CD14-positive monocyte (primary cell): ENCODE measurements at places on chromosomes 16 and 17.
A peak's percentile ranks its signal among the peaks of the same experiment; 100 is the strongest.

DNA sequence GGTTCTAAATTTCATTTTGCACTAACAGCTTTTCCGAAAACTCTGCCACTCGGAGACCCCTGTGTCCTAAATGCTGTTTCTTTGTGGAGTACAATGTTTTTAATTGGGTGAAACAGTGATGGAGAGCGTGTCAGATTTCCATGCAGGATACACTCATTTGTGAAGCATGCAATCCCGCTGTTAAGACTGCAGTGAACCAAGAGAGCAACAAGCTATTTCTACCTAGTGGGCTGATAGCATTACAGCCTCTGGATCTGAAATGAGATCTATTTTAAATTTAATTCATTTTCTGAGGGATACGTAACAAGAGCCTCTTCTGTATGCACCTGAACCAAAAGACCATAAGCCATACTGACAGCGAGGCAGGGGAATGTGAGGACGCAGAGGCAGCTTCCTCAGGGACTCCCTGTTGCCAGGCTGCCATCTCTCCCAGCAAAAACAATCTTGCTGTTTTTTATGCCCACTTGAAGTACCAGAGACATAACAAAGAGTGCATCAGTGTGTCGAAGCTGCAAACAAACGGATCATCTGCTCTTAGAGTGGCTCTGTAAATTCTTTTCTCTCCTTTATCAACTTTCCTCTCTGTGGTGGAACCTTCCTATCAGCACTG, 199.9 kb upstream of the COX10 start:
- no peak for DNase-seq

GRCh38 chr17:82050761-82051641, 610 bp downstream of the RFNG start:
- no peak for DNase-seq

- DNase-seq: peak; percentile 60
Measured at GRCh38 chr17:70172923-70173322, 3.6 kb downstream of the KCNJ2 start.

DNA sequence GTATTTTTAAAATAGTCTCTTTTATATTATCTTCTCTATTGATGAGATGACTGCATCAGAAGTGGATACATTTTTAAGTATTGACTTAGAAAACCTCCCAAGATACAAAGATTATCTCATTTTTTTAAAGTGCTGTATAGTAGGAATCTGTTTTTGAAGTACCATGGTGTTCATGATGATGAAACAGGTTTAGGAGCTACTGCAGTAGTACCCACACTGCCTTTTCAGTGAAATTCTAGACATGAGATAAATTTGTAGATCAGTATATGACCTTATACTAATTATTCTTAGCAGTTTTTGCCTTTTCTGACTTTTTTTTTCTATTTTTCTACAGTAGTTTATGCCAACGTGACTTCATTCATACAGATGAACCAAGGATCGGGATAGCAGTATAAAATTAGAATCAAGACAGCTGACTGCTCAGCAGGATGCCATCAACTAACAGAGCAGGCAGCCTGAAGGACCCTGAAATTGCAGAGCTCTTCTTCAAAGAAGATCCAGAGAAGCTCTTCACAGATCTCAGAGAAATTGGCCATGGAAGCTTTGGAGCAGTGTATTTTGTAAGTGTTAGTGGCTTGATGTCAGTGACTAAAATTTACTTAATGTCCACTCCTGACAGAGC, 61.1 kb downstream of the TAOK1 start:
- no peak for DNase-seq

GRCh38 chr17:43732958-43733357, 25.6 kb downstream of the SOST start:
- peak; percentile 13 for DNase-seq

- DNase-seq: no peak
Measured at GRCh38 chr16:72721981-72722380, 325.9 kb downstream of the ZFHX3 start.

- peak; percentile 68 for DNase-seq
Measured at GRCh38 chr17:45146890-45147580, 1.2 kb upstream of the HEXIM1 start.

DNA sequence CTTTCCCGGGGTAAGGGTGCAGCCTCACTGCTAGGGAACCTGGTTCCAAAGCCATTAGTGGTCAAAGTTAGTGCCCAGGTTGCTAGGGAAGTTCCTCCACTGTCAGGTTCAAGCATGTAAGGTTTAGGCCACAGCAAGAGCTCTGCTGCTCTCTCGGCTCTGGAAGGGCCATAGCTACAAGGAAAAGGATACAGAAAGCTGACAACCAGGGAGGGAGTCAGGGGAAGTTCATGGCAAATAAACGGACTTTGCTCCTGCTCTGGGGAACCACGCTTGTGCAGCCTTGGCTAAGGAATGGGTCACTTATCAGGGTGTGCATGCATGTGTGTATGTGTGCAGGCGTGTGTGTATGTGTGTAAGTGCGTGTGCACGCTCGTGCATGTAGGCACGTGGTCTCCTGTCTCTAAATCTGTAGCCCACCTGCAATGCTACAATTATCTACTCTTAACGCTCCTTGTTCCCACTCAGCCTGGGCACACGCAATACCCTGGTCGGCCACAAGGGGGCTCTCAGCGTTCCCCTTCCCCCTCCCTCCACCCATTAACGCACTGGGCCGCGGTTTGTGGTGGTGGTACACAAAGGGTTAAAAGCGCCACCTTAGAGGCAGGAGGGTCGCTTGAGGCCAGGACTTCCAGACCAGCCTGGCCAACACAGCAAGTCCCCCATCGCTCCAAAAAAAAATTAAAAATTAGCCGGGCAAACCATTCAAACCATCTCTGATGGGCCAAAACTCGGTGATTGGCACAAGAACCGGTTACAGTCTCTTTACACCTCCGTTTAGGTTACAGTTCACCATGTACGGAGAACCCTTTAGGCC, 48.4 kb upstream of the KDM8 start:
- peak; percentile 39 for DNase-seq

- no peak for DNase-seq
Measured at GRCh38 chr17:8338753-8339140, 893 bp upstream of the ODF4 start.

DNA sequence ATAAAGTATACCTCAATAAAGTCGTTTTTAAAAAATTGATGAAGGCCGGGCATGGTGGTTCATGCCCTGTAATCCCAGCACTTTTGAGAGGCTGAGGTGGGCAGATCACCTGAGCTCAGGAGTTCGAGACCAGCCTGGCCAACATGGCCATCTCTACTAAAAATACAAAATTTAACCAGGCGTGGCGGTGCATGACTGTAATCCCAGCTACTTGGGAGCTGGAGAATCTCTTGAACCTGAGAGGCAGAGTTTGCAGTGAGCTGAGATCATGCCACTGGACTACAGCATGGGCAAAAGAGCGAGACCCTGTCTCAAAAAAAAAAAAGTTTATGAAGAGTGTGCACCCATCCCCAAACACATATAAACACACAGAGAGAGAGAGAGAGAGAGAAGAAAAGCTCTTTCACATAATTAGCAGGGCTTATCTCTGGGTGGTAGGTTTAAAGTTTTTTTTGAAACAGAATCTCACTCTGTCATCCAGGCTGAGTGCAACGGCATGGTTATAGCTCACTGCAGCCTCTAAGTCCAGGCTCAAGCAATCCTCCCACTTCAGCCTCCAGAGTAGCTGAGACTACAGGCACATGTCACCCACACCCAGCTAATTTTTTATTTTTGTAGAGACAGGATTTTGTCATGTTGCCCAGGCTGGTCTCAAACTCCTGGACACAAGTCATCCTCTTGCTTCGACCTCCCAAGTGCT, 3.0 kb downstream of the SREBF1 start:
- no peak for DNase-seq
